ENCODE measurements at places on chromosomes 11 and 22.

DNA sequence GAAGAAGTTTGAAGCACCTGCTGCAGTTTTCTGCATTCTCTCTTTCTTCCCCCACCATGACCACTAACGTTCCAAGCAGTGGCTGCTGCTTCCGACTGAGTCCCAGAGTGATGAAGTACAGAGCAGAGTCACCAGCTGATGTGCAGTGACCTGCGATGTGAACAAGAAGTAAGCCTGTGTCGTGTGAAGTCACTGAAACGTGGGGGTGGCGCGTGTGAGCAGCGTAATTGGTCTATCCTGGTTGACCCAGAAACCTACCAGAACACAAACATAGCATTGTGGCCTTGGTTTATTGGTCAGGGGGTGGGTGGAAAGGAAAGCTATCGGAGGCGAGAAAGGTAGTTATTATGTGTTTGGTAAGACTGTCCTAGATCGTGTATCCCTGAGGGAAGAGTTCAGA lies 3.5 kb downstream of the KRTAP5-7 start:
- DNase-seq = no peak

DNA sequence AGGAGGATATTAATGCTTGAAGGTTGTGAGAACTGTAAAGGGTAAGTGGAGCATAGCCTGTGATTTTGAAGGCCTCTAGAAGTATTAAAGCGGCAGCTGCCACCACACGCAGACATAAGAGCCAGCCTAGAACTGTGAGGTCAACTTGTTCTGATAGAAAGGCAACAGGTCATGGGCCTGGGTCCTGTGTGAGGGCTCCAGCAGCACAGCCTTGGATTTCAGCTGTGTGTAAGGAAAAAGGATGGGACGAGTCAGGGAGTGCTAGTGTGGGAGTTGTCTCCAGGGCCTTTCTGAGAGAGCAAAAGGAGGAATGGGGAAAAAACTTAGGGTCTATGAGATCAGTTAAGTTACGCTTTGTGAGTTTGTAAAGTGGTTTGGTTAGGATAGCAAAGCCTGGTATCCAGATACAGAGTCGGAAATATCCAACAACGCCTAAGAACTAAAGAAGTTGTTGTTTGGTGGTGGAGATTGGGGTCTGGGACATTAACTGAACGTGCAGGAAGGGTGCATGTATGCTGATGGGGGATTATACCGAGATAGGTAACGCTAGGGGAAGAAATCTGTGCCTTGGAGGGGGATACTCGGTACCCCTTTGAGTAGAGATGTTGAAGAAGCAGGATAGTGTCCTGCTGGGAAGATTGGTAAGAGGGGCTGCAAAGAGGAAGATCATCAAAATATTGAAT lies 17.4 kb upstream of the ANO1 start:
- no peak for DNase-seq

DNA sequence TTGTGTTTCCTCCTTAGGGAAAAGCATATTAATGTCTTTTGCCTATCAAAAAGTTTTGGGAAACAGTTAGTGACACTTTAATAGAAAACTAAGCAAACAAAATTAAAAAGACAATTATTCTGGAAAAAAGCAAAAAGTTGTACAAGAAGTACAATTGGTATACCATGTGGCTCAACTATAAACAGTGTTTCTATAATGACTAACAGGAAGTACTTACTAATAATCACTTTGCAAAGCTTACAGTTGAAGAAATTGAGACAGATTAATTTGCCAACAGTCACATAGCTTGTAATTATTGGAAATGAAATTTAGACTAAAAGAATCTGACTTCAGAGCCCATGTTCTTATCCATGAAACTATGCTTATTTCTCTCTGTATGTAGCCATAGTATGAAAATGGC lies 24.7 kb downstream of the PPME1 start:
- no peak for DNase-seq

DNA sequence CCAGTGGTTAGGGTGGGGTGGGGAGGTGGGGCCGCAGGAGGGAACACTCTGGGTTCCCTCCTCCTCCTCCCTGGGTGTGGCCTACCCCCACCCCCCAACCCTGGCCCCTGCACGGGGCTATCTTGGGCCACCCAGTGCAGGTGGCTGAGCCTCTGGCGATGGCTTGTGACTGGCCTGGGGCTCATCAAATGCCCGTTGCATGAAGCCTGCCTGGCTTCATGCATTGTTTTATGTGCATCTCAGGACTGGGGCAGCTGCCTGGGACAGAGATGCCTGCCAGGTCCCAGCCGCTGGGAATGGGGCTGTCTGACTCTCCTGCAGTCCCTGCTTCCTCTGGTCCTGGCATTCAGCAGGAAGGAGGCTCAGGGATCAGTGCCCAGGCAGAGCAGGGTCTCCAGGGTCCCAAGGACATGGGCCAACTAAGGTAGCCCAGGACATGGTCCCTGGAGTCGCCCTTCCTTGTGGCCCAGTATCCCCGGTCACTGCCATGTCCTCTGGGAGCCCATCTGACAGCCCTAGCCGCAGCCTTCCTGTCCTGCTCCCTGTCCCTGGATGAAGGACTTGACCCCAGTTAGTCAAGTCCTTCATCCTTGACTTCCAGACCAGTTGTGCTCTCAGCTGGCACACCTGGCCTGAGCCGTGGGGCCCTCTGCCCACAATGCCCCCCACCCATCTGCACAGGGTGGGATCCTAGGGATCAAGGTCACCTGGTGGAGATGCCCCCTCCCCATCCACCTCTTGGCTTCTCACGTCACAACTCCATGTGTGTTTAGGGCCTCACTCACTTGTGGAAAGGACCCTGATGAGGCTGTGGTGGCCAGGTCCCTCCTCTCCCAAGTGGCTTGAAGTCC lies 112.1 kb upstream of the FGF3 start:
- DNase-seq = no peak

DNA sequence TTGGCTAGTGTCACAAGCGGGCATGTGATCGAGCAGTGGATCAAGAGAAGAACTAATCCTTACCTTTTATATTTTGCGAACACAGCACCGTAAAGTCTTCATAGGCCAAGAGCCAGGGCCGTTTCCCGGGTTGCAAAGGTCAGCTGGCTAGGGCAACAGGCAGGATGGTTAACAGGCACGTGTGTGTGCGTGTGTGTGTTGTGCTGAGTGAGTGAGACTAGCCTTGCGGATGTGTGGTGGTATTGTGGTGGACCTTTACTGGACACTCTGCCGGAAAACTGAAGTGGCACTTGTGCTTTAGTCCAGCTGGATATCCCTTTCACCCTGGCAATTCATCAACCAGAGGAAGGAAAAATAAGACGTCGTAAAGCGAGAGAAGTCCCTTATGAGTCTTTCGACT lies 176.7 kb downstream of the BCR start:
- no peak for DNase-seq

DNA sequence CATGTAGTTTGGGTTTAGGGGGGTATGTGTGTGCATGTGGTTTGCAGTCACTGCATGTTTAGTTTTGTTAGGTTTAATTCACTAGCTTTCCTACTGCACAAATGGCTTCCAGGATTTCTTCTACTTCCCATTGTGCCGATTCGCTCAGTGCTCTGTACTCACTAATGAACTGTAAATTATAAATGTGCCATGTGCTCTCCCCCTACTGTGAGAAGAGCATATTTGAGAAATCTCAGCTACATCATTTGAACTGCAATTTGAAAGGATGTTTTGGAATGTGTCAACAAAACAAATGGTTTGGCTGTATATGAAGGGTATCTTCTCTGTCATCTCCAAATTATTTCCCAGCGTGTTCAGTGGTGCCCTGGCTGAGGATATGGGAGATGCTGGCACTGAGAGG lies 28.1 kb downstream of the CYB5R2 start:
- DNase-seq = no peak

DNA sequence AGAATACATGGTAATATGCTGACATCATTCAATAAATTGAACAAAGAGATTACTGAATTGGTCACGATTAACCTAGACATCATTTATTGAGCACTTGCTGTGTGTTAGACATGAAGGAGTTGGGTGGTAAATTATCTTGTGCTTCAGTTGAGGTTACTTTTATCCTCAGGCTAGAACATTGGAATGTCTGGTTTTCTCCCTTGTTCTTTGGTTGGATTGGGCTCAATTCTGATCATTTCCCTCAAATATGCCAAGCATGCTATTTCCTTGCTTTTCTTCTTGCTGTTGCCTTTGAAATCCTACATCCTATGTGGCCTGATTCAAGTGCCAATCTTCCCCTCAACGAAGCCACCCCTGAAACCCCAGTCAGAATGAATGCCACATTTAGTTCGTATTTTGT lies 65.8 kb downstream of the DEUP1 start:
- no peak for DNase-seq

DNA sequence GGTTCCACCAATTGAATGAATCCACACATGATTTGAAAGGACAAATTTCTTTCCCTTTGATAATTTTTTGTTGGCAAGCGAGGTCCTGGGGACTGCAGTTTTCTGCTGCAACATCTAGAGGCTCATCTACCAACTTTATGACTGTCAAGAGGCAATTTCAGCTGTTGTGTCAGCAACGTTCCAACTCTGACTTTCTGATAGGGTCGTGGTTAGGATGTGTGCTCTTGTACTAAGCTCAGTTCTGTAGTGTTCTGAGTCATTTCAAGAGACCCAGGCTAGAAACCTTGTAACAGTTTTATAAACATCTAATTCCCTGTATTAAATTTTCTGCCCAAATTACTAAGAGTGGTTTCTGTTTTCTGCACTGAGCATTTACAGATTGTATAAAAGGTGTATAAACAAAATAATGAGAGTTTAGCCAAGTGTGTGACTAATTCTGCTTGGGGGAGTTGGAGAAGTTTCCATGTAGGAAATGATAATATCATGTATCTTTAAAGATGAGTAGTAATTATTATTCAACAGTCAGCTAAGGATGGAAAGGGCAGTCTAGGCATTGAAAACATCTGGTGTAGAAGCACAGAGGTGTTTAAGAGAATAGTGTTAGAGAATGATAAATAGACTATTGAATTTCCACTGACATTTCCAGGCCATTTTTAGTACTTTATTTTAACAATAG lies 72.2 kb downstream of the RBMXL2 start:
- no peak for DNase-seq

DNA sequence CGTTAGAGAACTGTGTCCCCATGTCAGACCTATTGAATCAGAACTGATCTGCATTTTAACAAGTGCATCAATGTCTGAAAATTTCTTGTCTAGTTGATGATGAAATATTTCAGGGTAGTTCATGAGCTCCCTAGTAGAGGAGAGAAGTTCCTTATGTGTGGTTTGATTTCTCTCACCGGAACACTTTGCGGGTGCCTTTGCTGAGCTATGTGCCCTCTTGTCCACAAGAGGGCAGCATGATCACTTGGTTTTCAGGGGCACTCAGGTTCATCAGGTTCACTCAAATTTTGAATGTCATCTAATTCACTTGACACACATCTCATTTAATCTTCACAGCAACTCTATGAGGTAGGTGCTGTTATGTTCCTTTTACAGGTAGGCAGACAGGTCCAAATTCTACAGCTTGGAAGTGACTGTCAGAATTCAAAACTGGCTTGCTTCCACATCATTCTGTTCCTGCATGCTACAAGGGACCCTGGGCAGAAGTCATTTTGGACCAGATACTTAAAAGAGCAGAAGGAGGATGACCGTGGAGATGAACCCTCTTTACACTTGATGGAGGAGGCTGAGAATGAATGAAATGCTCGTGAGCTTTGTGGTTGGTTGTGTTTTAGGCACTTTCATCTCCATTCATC lies 55.6 kb downstream of the P4HA3 start:
- DNase-seq = no peak

- DNase-seq = no peak
Measured at GRCh38 chr11:1701091-1701807, 4.3 kb downstream of the KRTAP5-6 start.

GRCh38 chr22:36684841-36685240 lies 18.7 kb downstream of the CACNG2 start:
- DNase-seq = no peak

GRCh38 chr11:87399341-87399740 lies 361.6 kb downstream of the TMEM135 start:
- no peak for DNase-seq

DNA sequence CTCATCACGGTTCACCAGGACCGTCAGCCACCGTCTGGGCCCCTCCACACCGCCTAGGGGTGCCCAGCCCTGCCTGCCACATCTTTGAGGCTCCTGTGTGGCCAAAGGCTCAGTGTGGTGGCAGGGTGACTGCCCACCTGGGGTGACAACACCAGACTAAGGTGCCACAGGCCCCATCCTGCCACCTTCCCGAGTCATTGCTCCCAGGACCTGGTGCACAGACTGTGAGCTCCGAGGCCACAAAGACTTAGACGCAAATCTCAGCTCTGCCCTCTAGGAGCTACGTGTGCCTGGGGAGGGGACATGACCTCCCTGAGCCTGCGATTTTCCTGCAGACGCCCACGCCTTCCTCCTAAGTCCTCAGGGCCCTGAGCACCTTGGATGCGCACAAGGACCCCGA lies 36.5 kb downstream of the KIAA0930 start:
- DNase-seq = no peak

GRCh38 chr11:33258631-33259205 lies 1.5 kb downstream of the HIPK3 start:
- DNase-seq = no peak

DNA sequence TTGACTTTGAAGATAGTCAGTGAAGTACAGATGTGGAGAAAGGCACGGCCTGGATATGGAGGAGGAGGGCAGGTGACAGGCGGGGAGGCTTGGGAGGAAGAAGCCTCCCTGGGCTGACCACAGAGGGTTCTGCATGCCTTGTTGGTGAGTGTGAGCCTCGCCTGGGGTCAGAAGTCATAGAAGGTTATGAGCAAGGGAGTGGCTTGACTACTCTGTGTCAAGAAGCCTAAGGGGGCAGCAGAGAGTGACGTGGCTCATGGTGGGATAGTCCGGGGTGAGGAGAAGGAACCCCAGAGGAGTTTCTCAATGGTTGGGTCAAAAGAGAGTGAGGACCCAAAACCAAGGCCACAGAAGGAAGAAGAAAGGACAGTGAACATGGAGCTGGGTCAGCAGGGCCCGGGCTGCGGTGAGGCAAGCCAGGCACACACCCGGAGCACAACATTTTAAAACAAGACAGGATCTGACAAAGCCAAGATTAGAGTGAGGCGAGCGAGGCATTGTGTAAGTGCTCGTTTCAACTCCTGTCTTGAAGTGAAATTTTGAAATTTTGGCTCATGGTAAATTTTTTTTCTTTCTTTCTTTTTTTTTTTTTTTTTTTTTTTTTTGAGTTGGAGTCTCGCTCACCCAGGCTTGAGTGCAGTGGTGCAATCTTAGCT lies 31.9 kb downstream of the PDGFB start:
- no peak for DNase-seq

- DNase-seq = no peak
Measured at GRCh38 chr11:112177589-112177988, 2.3 kb downstream of the BCO2 start.

GRCh38 chr11:96186806-96187205 lies 156.2 kb downstream of the MAML2 start:
- no peak for DNase-seq
